DMS53 (cell line): ENCODE measurements at places on chromosomes 6 and 20.

GRCh38 chr6:159973406-159973805 lies 4.5 kb downstream of the IGF2R start:
- DNase-seq, result peak; percentile 29

DNA sequence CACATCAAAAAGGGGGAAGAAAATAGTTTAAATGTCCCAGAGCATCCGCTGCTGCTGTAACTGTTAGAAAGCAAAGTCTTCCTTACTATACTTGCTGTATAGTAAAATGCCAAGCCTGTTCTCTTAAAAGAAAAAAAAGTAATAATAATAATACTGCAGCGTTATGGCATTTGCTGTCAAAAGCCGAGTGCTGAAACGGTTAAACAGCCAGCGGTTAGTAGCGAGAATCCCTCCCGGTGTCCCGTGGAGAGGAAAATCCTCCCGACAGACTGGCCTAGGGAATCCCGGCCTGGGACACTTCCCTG lies 19.5 kb upstream of the NFATC2 start:
- no peak for DNase-seq

DNA sequence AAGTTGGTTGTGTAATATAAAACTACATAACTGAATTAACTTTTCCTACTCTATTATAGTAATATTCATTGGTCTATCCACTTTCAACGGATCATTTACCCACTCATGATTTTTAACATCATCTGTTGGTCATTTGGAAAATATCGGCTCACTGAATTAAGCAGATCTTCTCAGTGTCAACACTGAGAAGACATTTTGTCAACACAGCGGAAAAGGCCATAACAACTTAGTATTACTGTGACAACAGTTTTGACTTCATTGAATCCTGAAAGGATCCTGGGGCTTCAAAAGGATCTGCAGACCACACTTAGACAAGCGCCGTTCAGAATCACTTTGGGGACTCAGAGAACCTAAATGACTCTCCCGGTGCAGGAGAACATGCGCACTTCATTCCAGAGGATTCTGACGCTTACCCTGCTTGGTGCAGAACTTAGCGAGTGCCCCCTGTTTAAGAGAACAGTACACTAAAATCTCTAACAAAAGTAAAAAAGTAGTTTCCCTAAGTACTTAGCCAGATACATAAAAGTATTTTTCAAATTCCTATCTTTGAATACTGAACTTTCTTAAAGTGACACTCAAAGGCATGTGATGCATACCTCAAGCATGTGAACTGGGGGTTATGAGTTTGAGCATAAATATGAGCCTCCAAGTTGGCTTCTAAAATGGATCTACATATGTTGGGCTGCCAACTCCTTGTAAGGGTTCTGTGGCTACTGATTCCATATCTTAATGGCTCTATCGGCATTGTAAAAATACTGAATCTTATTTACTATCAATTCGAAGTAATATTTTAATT lies 4.0 kb downstream of the ZBTB2 start:
- no peak for DNase-seq

DNA sequence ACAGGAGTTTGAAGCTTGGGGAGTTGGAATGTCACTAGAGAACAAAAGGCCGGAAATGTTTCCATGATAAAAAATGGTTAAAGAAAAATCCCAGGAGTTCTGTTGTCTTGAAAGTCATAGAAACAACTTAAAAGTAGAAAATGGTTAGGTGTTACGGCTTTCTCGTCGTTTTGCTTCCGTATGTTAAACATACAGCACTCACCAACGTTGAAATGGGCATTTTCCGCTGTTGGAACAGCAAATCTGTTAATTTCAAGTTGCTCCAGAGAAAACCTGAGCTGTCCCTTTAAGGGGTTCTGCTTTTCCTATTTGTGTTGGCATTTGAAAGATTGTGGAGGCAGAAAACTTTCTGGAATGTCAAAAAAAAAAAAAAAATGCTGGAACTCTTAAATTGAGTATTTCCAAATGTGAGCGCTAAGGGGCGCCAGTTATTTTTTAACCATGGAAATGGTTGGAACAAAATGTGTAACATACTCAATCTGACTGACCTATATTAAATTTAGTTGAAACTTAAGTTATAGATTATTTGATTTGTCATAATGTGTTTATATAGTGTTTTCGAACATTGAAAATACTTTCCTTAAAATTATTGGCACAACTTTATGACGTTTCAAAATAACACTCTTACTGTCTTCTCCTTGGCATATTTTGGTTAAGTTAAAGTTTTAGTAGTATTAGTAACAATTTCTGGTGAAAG lies 2.2 kb downstream of the QKI start:
- peak; percentile 65 for DNase-seq

DNA sequence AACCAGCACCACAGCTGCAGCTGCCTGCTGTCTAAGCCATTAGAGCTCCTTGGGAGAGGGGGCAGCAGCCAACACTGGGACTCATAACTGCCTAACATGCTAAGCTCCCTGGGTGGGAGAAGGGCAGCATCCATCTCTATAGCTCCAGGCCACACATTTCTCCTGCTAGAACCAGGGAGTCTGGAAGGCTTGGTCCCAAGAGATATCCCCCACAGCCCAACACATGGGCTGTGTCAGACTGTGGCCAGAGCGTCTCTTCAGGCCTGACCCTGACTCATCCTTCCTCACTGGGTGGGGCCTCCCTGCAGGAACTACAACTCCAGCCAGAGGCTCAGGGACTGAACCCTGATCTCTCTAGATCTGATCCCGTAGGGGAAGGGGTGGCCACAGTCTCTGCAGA lies 411.1 kb downstream of the HDGFL1 start:
- DNase-seq, result no peak

DNA sequence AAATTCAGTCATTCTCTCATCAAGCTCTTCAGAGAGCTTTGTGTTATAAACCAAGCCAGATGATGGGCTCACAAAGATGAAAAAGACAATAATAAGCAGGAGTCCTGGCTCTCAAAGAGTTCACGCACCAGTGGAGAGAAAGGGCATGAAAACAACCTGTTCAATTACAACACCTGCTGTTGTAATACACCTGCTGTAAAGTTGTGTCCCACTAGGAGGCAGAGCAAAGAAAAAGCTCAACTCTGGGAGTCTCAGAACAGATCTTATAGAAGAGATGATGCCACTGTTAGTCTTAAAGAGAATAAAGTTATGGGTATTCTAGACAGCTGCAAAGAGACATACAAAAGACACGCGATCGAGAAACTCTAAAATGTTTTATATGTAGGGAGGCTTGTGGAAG lies 100.6 kb downstream of the DCDC2 start:
- peak; percentile 91 for DNase-seq

DNA sequence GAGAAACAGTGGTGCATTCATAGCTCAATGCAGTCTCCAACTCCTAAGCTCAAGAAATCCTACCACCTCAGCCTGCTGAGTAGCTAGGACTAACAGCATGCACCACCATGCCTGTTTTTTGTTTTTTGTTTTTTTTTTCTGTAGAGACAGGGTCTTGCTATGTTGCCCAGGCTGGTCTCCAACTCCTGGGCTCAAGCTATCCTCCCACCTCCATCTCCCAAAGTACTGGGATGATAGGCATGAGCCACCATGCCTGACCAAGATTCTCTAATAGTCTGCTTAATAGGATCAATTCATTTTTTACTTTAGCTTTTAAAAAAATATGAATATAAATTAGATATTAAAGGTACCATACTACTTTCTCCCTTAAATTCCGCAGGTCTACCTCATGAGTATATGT lies 152.3 kb upstream of the BEND3 start:
- no peak for DNase-seq

- no peak for DNase-seq
Observed at GRCh38 chr6:5481750-5482149, 220.4 kb downstream of the FARS2 start.

DNA sequence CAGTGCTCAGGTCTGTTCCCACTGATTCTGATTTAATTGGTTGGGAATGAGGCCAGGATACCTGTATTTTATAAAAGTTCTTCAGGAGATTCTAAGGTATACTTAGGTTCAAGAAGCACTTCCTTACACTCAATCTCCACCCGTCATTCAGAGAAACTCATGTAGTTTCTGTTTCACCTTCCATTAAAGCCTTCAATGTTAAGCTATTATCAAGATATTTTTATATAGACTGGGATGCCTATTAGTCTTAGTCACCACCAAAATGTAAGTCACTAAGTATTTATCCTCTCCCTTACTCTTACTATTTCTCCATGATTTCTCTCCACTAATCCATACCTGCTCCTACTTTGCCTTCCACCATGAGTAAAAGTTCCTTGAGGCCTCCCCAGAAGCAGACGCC lies 38.1 kb upstream of the GCLC start:
- no peak for DNase-seq

GRCh38 chr6:83479389-83479788 lies 32.9 kb upstream of the PRSS35 start:
- DNase-seq, result no peak

GRCh38 chr6:91575032-91575431 lies 988.2 kb upstream of the MAP3K7 start:
- DNase-seq, result no peak

- peak; percentile 98 for DNase-seq
Observed at GRCh38 chr20:53899351-53900167, 170.8 kb downstream of the BCAS1 start.

DNA sequence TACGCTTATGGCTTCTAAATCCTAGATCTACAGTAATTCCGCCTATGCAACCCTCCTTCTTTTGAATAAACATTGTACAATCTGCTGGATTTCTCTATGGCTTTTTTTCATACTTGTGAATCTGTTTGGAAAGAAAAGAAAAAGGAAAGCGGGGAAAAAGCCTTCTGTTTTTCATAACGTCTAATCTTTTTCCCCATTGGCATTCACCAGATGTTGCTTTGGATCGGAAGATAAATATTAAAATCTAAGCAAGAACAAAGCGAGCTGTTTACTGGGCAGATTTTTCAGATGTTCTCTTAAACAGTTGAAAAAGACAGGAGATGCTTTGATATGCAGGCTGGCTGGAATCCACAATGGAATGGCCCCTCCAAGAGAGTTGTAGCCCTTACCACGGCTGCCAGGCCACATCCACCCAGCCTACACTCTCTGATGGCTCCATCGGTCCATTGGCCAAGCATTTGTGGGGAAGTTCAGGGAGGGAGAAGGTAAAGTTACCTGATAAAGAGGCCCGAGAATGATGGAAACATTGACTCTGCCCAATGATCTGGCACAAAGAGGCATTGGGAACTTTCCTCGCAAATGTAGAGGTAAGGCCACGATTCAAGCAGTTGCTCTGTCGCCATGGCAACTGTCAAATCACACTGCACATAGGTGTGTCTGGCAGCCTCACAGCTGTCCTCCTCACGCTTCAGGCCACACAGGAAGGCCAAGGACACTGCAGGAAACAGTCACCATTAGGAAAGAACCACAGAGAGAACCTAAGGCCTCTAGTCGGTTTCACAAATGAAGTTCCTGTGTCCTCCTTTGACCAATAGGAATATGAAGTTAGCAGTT lies 70.3 kb downstream of the PKHD1 start:
- peak; percentile 71 for DNase-seq

- DNase-seq, result peak; percentile 84
Observed at GRCh38 chr6:150016324-150017185, 8.8 kb downstream of the RAET1L start.

- DNase-seq, result no peak
Observed at GRCh38 chr6:141719476-141719875, 413.2 kb upstream of the GJE1 start.

DNA sequence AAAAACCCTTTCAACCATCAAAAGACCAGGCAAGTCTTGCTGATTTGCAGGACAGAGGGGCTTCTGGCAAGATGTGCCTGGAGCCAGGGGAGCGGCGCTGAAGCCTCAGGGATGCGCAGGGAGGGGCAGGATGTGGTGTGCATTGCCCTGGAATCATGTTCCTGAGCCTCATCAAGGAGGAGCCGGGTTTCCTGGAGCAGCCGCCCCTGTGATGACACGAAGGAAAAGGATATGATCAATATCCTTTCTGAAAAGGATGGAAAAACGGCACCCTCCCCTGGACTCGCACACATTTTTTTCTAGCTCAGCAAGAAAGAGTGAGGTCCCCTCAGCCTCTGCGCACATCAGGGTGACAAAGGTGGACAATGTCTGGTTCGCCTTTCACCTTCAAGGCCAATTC lies 173.1 kb upstream of the SSTR4 start:
- no peak for DNase-seq

- no peak for DNase-seq
Observed at GRCh38 chr6:137800762-137801161, 66.3 kb upstream of the TNFAIP3 start.

GRCh38 chr20:382291-383115 lies 1.9 kb downstream of the TRIB3 start:
- no peak for DNase-seq

- no peak for DNase-seq
Observed at GRCh38 chr6:31558631-31559500, 11.5 kb downstream of the NFKBIL1 start.

DNA sequence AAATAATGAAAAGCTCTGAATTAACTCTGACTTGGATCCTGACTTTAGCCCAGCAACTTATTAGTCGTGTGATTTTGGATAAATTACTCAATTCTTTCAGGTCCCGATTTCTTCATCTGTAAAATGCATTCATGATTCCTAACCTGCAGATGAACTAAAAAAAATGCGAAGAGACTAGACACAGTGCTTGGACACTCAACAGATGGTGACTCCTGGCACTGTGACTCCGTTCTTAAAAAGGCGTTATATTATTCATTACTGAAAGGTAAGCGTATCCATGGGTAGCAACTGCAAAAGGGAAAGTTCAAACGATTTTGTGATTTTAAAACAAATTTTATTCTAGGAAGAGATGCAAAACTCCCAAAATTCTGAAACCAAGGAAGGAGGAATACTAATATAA lies 226.3 kb downstream of the KIF16B start:
- DNase-seq, result no peak

DNA sequence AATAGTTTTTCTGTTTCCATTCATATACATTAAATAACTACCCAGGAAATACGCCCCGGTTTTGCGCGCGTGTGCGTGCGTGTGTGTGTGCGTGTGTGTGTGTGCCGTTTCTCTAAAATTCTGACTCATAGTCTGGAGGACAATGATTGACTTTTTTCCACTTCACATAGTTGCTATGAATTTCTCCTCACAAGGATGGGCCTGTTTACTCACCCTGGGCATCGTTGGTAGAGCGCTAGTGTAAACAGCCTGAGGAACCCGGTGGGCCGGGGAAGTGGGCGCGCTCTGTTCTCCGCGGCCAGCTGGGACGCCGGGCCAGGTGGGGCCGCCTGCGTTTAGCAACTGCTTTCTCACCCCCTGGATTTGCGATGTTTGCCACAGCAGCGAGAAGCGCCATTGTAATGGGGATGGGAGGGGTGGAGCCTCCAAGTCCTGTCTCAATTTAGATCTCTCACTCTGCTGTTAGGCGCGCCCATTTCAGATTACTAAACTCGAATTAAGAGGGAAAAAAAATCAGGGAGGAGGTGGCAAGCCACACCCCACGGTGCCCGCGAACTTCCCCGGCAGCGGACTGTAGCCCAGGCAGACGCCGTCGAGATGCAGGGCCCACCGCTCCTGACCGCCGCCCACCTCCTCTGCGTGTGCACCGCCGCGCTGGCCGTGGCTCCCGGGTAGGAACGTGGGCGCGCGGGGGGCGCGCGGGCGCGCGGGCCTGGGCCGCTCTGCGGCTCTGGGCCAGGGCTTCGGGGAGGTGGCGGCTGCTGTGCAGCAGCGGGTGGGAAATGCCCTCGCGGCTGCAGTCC lies at the start of gene CD109:
CD109 (plus strand) TSS at position 585 of the 803 bp plus-strand sequence; CDS start at position 598, 13 bp downstream.
- DNase-seq, result peak; percentile 87
